Gastroesophageal sphincter (tissue), 4 donors: ENCODE measurements at places on chromosomes 16 and 17. TPM values are rescaled to one million over a fixed set of nuclear protein-coding genes. Genes with fewer than 3 reads are reported as not detected.

CES1 gene
- total RNA-seq, result 16.3 TPM

FAAP100 gene
- total RNA-seq, result 26.1 TPM

ARHGAP27 gene
- total RNA-seq, result 18.1 TPM

USP36 gene
- 40.3 TPM for total RNA-seq

NRN1L gene
- not detected for total RNA-seq

KRT36 gene
- total RNA-seq, result not detected

LRRC37A gene
- total RNA-seq, result 1.1 TPM

CRISPLD2 gene
- total RNA-seq, result 176 TPM

FOXC2 gene
- total RNA-seq, result 1.5 TPM

SLC52A1 gene
- not detected for total RNA-seq

CTRB2 gene
- not detected for total RNA-seq

TPSB2 gene
- 142 TPM for total RNA-seq

ZNF213 gene
- total RNA-seq, result 15.7 TPM

LGALS9B gene
- total RNA-seq, result not detected

TBC1D3K gene
- not detected for total RNA-seq

MT1G gene
- 21.6 TPM for total RNA-seq

BCL7C gene
- total RNA-seq, result 39.2 TPM

NPIPA2 gene
- 2.8 TPM for total RNA-seq

CYGB gene
- 23.2 TPM for total RNA-seq

ALOX15B gene
- total RNA-seq, result 4.0 TPM

TMED6 gene
- total RNA-seq, result 2.2 TPM

PLCG2 gene
- total RNA-seq, result 8.0 TPM

MPV17L gene
- total RNA-seq, result 13.5 TPM

IGSF6 gene
- 1.4 TPM for total RNA-seq

TAC4 gene
- total RNA-seq, result not detected

NECAB2 gene
- not detected for total RNA-seq

CHRNE gene
- total RNA-seq, result 0.67 TPM

MYCBPAP gene
- not detected for total RNA-seq

CTF1 gene
- 5.1 TPM for total RNA-seq

HIC1 gene
- 32.8 TPM for total RNA-seq

PIRT gene
- total RNA-seq, result 0.19 TPM

ASB16 gene
- 2.3 TPM for total RNA-seq

KRTAP1-1 gene
- not detected for total RNA-seq

NDUFB10 gene
- total RNA-seq, result 253 TPM

FOXL1 gene
- total RNA-seq, result 0.81 TPM

HOXB3 gene
- total RNA-seq, result 21.9 TPM

PRM2 gene
- not detected for total RNA-seq

SOST gene
- not detected for total RNA-seq

HASPIN gene
- total RNA-seq, result not detected

RNU2-1 gene
- not detected for total RNA-seq

HAS3 gene
- 3.3 TPM for total RNA-seq

CNTD1 gene
- total RNA-seq, result not detected

TPPP3 gene
- total RNA-seq, result 19.3 TPM

CORO6 gene
- 35.9 TPM for total RNA-seq

PPP1R27 gene
- total RNA-seq, result not detected

SEC14L5 gene
- 1.3 TPM for total RNA-seq

FAM83G gene
- 12.0 TPM for total RNA-seq
